ENCODE measurements at places on chromosomes 5 and 9.

GRCh38 chr9:10003047-10003446 lies 609.8 kb downstream of the PTPRD start:
- no peak for DNase-seq

DNA sequence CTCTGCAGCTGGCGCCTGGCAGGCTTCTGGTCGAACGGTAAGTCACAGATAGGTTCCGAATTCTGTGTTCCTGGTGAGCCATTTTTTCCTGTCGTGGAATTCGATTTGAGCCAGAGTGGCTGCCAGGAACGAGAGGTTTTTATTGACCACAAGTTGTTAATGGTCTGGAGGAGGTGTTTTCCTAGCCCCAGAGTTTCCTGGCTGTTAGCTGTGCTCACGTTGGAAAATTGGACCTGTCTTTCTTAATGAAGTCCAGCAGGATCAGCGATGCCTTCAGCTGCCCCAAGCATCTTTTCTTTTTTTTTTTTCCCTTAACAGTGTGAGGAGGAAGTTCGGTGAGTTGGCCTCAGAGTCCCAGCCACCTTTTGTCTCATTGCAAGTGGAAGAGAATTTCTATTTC lies 62.9 kb downstream of the COL5A1 start:
- DNase-seq = no peak

- DNase-seq = no peak
Measured at GRCh38 chr5:123511290-123511647, 708 bp upstream of the CSNK1G3 start.

GRCh38 chr9:72355153-72355552 lies 9.9 kb downstream of the ZFAND5 start:
- DNase-seq = no peak

GRCh38 chr5:172565455-172565854 lies 75.6 kb upstream of the NEURL1B start:
- no peak for DNase-seq

- DNase-seq = no peak
Measured at GRCh38 chr9:4615251-4615650, 46.8 kb upstream of the PLPP6 start.

GRCh38 chr9:133991214-133991921 lies 756 bp downstream of the VAV2 start:
- DNase-seq = no peak

GRCh38 chr9:35892051-35892450 lies 14.0 kb upstream of the HRCT1 start:
- DNase-seq = no peak

- no peak for DNase-seq
Measured at GRCh38 chr5:68137511-68138140, 77.9 kb upstream of the PIK3R1 start.

GRCh38 chr9:93813221-93814076 lies 141.7 kb downstream of the BARX1 start:
- no peak for DNase-seq

- DNase-seq = no peak
Measured at GRCh38 chr9:133950629-133951111, 41.5 kb downstream of the VAV2 start.

DNA sequence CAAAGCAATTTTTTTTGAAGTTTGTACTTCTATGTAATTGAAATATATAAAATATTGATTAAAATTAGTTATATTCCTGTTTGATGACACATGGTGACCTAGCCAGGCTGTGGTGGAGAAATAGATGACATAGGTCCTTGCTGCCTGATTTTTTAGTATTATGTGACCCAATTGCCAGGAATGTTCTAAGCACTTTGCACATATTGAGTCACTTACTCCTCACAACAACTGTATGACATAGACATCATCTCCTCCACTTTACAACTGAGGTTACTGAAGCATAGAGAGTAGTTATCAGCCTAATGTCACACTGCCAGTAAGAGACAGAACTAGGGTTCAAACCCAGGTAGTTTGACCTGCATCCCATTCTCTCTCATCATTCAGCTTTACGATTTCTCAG lies 26.2 kb upstream of the SNX18 start:
- DNase-seq = no peak

DNA sequence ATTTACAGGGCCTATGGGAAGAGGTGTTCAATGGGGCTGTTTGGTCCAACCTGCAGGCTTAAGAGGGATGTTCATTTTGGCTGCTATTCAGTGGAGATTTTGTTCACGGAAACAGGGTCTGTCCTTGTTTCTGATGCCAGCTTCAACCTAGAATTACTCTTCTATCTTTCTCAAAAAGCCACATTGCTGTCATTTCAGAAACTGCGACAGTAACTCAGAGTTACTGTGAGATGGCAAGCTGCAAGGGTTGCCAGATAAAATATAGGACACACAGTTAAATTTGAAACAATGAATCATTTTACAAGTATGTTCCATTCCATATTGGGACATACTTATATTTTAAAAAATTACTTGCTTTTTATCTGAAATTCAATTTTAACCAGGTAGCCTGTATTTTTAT lies 128.0 kb downstream of the NPR3 start:
- no peak for DNase-seq

- DNase-seq = no peak
Measured at GRCh38 chr5:109714592-109714991, 24.9 kb downstream of the MAN2A1 start.

GRCh38 chr9:98766586-98766985 lies 29.8 kb downstream of the ANKS6 start:
- DNase-seq = no peak

- DNase-seq = no peak
Measured at GRCh38 chr9:106958955-106959657, 96.1 kb downstream of the ZNF462 start.

- DNase-seq = no peak
Measured at GRCh38 chr5:102818934-102819333, 63.8 kb downstream of the PAM start.

DNA sequence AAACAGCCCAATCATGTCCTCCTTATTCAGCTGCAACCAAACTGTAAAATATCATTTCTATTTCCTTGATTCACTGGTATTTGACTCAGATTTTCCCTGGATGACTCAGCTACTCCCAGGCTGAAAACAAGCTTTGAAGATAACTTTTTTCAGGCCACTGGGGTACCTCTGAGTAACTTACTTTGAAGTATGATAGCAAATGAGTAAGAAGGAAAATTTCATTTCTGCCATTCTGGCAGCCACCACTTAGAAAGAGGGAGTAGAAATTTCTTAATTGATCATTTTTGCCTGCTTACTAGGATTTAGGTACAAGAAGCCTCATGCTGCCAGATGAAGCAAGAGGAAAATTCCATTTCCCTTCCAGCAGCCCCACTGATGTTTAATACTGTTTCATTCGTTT lies 247.4 kb downstream of the PRELID2 start:
- DNase-seq = no peak

GRCh38 chr5:168076561-168076991 lies 214.9 kb upstream of the WWC1 start:
- no peak for DNase-seq

GRCh38 chr5:12934722-12935121 lies 1009.8 kb downstream of the DNAH5 start:
- no peak for DNase-seq

DNA sequence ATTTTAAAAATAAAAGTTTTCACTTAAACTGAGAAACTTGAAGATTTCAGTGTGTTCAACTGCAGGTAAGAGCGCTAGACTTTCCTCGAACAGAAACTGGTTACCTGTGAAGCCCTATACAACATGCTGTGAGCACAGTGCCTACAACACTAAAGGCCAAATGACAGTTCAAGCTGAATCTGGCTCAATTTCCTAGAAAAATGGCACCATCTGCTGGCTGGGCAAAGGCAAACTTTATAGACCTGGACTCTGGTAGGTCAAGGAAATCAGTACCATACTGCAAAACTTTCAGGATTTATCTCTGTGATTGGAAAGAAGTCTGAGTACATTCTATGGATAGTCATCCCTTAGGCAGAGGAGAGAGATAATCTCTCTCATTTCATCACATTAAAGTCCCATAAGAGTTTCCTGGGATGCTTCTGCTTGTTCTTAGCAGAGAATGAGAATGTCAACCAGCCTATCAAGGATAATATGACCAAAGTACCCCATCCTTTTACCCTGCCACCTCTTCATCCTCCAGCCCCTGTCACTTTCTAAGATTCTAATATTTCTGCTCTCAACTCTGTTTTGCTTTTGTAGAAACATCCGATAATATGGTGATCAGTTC lies 31.8 kb upstream of the FOXB2 start:
- peak; percentile 1 for DNase-seq
